ENCODE measurements at places on chromosomes 16 and 17. TPM values are rescaled to one million over a fixed set of nuclear protein-coding genes. Genes with fewer than 3 reads are reported as not detected.

Gene ADORA2B
- total RNA-seq: 3.4 TPM

Gene ALOX15B
- 0.61 TPM for total RNA-seq

Gene SNX20
- total RNA-seq: 53.9 TPM

- ATAC-seq: no peak
These were observed 19.7 kb downstream of the TMEM11 start for GRCh38 chr17:21194226-21194625.

DNA sequence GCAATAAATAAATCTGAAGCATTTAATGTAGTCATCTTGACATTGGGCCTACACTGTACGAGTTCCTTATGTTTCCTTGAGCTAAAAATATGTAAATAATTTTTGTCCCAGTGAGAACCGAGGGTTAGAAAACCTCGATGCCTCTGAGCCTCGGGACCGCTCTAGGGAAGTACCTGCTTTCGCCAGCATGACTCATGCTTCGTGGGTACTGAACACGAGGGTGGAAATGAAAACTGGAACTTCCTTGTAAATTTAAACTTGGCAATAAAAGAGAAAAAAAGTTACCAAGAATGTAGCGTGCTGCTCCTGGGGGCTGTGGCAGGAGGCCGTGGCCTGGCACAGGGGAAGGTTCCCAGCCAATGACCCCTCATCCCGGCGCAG lies 74.1 kb downstream of the SOCS1 start:
- peak; percentile 75 for ATAC-seq

DNA sequence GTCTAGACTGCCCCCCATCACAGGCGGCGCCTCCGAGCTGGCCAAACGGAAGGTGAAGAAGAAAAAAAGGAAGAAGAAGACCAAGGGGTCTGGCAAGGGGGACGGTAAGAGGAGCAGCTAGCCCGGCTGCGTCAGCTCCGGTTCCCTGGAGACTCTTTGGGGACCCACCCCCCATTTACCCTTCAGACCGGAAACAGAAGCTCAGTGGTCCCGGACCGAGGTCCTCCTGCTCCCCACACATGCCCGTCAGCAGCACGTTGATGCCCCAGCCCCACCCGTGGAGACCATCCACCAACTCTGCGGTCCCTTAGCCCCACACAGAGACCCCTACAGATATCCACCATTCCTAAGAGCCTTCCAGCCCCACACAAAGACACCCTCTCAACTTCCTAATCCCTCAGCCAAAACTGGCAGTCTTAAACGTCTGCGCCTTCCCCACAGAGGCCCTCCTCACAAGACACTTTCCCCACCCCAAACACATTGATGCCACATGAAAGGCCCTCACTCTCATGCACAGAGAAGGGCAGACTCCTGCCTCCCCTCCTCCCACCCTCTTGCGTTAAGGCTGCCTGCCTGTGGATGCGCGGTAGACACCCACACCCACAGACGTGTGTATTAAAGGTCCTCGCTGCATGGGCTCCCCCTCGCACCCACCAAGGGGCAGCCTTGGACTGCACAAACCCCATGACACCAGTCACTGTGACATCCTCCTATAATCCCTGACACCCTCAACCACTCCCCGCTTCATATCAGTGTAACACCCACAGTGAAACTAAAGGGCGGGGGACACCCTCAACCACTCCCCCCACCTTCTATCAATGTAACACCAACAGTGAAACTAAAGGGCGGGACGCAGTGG lies 58.2 kb upstream of the RPH3AL start:
- ATAC-seq: no peak

DNA sequence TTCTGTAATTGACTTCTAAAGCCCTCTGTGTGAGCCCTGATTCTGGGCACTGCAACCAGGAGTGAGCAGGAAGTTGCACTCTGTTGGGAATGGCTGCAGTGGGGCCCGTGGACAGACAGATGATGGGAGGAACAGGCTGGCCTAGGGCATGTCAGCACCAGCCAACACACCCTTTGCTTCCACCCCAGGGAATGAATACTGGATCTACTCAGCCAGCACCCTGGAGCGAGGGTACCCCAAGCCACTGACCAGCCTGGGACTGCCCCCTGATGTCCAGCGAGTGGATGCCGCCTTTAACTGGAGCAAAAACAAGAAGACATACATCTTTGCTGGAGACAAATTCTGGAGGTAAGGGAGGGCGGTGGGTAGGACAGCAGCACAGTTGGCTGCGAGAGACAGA lies 10.8 kb upstream of the LPCAT2 start:
- ATAC-seq: no peak

Data from activated T-helper 17 cell treated with anti-CD3 and anti-CD28 coated beads, Interleukin-2, amount 50 U/mL, for 72 hours (primary cell).